ENCODE measurements at places on chromosomes 16 and 17.

DNA sequence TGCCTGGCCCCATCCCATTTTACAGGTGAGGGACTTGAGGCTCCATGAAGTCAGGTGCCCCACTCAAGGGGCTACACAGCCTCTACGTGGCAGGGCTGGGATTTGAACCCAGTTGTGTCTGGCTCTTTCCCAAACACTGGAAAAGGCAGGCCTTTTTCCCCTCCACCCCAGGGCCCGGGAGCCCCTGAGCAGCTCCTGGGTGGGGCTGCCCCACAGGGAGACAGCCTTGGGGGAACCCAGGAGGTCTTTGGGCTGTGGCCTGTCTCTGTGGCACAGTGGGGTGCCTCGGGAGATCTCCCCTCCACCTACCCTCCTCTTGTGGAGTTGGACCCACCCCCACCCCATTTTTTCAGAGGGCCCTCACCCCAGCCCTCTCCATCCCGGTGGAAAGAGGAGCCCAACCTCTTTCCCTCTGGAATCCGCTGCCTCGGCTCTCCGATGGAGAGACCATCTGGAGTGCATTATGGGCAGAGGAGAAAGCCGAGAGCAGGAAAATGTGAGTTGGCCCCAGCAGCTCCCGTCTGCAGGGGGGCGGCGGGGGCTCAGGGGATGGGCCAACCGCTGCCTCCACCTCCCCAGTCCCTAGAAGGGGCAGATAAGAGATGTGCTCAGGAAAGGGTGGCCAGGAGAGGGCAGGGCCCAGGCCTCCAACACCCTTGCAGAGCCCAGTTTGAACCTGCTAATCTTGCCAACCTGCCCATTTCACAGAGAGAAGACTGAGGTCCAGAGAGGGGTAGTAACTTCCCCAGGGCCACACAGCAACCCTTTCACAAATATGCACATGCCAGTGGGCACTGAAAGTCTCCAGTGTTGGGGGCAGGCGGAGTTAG lies 15.4 kb upstream of the TMEM92 start:
- no peak for DNase-seq

DNA sequence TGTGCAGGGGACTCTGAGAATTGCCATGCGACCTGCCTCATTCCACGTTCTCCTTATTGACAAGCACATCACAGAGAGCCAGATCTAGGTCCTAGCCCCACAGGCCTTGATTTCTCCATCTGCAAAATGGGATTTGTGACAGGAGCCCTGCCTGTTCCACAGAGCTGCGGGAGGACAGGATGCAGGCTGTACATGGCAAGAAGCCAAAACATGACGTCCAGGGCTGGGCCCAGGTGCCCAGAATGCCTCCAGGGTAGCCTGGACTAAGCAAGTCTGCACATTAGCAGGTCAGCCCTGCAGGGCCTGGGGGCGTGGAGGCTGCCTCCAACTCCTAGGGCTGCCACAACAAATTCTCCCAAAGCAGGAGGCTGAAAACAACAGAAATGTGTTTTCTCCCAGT lies 235.7 kb upstream of the SDK2 start:
- no peak for DNase-seq

DNA sequence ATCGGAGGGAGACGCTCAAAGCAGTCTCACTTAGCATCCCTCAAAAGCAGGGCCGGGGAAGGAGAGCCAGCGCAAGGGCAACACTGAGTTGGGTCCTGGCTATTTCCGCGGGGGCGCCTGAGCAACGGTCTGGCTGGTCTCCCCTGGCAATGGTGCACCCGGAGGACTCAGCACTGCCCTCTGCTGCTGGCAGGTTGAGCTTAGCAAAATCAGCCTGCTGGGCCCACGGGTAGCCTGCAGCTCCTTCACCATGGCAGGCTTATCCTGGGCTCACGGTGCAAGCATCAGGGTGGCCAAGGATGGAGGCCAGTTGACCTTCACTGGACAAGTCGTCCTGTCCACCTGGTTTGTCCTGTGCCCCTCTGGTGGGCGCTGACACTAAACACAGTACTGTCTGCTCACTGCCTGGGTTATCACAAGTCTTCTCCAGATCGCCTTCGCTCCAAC lies 14.4 kb upstream of the ALDH3A1 start:
- DNase-seq, result peak; percentile 65

GRCh38 chr17:30970831-30971567 lies at the start of gene RNF135:
Gene RNF135 (plus strand): TSS chr17:30971039. CDS start chr17:30971074, 35 bp downstream.
- DNase-seq, result peak; percentile 61

DNA sequence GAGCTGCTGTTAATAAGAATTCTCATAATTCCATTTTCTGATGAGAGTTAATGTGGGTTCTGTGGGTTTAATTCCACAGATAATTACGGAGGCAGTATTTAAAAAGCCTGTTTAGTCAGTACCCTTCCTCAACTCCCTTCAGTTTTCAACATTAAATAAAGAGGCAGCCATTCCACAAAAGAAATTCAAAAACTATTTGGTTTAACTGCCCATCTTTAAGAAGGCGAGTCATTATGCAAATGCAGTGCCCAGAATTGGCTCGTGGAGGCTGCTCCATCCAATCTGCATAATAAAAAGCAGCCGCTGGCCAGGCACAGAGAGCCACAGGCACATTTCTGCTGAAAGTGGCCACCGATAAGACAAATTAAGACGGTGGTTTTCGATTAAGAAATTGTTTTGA lies 194.4 kb upstream of the TOX3 start:
- DNase-seq, result no peak

- DNase-seq, result peak; percentile 41
These were observed 25.9 kb downstream of the AP2B1 start for GRCh38 chr17:35612924-35613521.

DNA sequence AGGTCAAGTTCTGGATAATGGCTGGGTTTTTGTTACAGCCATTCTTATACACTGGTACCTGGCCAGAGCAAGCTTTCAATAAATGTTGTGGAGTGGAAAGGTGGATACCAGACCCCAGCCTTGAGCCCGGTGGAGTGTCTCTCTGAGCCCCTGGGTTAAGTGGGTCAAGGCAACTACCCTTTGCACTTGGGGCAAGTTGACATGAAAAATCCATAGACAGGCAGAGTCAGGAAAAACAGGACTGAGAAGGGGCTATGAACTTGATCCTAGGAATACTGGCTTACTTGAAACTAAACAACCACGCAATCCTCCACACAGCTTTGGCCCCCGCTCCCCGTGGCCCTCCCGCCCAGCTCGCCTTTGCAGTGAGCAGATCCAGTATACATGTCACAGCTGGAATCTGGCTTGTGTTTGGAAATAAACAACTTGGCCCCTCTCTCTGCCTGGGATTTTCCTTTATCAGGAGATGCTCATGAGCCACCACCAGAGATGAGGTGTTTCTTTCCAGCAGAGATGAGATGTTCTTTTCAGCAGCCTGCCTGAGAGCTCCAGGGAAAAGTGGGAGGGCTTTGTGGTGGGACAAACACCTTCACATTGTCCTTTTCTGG lies 65.9 kb downstream of the KSR1 start:
- DNase-seq, result no peak

DNA sequence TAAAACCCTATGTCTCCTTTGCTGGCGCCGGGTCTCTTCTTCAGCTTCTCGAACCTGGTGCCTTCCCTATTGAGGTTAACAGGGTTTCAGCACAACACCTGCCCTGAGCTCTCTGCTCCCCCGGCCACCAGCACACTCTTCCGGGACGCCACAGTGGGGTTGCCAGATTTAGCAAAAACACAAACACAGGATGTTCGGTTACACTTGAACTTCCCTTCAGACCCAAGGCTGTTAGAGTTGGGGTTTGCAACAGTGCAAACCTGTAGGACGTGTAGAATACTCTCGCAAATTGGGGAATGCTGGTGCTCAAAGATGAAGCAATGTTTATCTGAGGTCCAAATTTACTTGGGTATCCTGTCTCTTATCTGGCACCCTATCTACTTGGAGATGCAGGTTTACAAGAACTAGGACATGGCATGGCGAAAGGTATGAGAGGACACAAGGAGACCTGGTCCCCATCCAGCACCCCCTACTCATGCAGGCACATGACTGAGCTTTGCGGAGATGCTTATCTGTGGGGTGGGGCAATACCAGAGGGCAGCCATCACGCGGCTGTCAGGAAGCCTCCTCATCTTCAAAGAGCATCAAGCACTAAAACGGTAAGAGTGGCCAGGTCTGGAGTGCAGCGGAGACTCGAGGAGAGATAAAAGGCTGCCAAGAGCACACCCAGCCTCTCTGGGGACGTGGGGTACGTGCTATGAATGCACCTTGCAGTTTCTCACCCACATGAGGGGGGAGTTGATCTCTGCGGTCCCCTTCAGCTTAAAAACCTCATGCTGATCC lies 52.8 kb downstream of the SDK2 start:
- DNase-seq, result peak; percentile 51

DNA sequence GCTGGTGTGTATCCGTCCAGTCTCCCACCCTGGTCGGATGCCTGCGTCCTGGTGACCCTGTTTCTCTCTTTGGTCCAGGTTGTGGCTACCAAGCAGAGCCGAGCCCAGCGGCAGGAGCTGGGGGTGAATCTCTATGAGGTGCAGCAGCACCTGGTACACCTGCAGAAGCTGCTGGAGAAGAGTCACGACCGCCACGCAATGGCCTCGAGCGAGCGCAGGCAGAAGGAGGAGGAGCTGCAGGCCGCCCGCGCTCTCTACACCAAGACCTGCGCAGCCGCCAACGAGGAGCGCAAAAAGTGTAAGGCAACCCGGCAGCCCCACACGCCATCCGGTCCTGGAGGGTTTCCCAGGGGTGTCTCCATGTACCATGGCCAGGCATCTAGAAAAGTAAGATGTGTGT lies 13.5 kb downstream of the CCDC40 start:
- no peak for DNase-seq

DNA sequence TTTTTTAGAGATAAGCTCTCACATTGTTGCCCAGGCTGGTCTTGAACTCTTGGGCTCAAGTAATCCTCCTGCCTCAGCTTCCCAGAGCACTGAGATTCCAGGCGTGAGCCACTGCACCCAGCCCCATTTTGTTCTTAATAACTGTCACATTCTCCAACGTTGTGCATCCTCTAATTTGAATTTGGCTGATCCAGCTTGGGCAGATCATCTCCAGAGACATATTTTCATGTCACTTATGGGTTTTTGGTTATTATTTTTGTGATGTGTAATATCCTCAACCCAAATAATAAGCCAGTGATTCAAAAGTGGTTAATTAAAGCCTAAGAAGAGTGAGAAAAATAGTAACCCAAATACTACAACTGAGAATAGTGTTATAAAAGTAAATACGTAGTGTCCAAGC lies 16.2 kb upstream of the COL1A1 start:
- DNase-seq, result no peak

GRCh38 chr17:33389504-33390135 lies 96.5 kb upstream of the ASIC2 start:
- DNase-seq, result no peak

DNA sequence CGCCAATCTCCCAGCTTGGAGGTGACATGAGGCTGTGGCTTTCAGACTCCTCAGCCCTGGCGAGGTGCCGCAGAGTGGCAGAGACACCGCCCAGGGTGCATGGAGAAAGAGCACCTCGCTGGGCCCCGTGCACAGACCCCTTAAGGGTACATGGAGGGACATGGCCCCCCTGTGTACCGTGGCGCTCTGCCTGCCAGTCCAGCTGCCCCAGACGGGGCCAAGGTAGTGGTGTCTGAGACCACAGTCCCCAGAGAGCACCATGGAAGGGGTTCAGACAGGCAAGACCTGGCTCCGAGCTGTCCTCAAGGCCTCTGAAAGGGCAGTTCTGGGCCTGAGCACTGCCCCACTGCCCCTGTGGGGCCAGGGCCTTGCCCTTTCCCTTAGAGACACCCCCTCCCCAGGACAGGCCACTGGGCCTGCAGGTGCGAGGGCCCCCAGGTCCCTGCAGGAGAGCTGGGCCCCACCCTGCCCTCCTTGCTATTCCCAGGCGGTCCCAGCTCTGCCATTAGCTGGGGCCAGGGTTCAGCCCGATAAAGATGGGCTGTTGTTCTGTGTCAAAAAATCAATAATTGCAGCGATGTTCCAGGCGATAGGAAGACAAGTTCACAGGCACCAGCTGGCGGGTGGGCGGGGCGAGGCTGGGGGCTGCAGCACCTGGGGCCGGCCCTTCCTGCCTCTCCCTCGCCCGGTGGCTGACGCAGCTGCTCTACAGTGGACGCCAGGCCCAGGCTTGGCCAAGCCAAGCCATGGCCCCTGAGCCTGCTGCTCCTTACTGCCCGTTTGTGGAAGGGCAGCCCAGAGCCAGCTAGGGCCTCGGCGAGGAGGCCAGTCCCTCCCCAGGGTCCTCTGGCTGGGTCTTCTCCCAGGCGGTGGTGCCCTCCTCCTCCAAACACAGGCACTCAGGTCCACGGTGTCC lies 51.7 kb downstream of the ZFPM1 start:
- no peak for DNase-seq

- DNase-seq, result no peak
These were observed 164.9 kb downstream of the CCDC182 start for GRCh38 chr17:57580055-57580739.

- DNase-seq, result no peak
These were observed 240.8 kb downstream of the STX8 start for GRCh38 chr17:9334536-9335446.

GRCh38 chr16:22220714-22221113 lies 14.6 kb downstream of the EEF2K start:
- no peak for DNase-seq

- DNase-seq, result no peak
These were observed 33.6 kb upstream of the CACNG4 start for GRCh38 chr17:66930933-66931332.

DNA sequence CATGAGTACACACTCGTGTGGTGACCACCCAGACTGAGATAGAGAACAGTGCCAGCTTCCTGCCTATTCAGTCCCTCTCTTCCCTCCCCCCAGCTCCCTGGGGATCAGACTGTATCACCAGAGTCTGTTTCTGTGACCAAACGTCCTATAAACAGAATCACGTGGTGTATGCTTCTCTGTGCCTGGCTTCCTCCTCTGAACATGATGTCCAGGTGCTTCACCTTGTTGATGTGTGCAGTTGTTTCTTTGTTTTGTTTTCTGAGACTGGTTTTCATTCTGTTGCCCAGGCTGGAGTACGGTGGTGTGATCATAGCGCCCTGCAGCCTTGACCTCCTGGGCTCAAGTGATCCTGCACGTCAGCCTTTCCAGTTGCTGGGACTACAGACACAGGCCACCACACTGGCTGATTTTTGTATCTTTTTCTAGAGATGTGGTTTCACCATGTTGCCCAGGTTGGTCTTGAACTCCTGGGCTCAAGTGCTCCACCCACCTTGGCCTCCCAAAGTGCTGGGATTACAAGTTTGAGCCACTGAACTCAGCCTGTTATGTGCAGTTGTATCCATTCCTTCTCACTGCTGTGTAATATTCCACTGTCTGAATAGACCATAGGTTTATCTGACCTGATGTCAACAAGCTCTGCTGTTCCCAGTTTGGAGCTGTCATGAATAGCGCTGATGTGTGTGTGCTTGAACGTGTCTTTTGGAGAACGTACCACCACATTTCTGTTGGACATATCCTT lies 28.9 kb upstream of the PRM1 start:
- DNase-seq, result no peak

All from CD4-positive, alpha-beta T cell treated with Interleukin-12 subunit alpha and Interleukin-12 subunit beta, for 1 hour (primary cell).